ENCODE measurements at places on chromosomes 6 and 20. TPM values are rescaled to one million over a fixed set of nuclear protein-coding genes. Genes with fewer than 3 reads are reported as not detected.

PACSIN1 gene
- total RNA-seq: not detected

DNA sequence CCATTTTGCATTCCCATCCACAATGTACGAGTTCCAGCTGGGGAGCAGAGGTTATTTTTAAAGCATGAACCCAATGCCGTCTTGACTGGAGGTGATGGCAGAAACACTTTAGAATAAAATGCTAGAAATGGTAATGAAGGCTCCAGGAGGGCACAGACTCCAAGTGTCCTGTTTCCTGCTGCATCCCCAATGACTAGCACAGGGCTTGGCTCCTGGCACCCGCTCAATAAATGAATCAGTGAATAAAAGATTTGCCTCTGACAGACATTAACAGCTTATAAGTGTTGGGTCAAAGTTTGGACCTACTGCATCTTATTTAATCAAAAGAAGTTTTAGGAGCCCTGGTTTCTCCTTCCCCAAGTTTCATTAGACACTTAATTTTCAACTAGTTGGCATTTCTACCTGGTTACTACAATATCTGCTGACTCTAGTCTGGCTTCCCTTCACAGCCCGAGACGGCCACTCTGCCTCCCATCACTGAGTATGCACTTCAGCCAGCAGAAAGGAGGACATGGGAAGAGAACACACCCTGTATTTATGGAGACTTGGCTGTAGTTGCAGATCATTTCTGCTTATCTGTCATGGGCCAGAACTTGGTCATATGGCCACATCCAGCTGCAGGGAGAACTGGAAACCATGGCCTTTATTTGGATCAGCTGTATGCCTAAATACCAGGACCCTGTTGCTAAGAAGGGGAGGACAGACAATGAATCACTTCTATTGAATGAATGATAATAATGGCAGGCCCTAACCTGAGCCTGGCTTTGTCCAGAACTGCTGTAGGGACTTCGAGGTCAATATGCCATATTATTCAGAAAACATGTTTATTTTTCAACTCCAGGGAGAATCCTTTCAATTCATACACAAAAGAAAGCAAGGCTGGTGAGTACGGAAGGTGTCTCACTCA, 63.1 kb downstream of the TTI1 start:
- DNase-seq: no peak

FKBP1A gene
- 420 TPM for total RNA-seq

NINL gene
- 1.9 TPM for total RNA-seq

- DNase-seq: no peak
Measured at GRCh38 chr6:56246881-56247653, at the start of gene COL21A1. Gene COL21A1 (minus strand): TSS chr6:56247580. CDS start chr6:56182618, 64,962 bp downstream.

DNA sequence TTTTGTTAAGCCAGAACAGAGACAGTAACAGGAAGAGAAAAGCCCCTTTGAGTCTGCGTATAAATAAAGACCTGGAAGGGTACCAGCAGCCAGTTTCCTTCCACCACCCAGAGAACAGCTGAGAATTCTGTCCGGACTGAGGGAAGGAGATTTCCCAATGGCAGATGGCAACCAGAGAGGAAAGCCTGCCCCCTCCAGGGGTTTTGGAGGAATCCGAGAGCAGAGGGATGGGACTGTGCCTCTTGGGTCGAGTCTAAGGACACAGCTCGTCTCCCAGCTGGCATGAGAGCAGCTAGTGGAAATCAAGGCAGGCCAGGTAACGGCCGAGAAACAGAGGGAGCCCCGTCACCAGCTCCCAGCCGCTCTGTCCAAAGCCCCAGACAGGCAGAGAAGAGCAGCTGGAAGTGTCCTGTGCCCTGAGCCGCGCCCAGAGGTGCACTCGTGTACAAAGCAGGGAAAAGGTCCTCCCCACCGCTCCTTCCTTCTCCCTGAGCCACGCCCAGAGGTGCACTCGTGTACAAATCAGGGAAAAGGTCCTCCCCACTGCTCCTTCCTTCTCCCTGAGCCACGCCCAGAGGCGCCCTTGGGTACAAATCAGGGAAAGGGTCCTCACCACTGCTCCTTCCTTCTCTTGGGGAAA, 134.0 kb upstream of the SNX9 start:
- DNase-seq: no peak

DNA sequence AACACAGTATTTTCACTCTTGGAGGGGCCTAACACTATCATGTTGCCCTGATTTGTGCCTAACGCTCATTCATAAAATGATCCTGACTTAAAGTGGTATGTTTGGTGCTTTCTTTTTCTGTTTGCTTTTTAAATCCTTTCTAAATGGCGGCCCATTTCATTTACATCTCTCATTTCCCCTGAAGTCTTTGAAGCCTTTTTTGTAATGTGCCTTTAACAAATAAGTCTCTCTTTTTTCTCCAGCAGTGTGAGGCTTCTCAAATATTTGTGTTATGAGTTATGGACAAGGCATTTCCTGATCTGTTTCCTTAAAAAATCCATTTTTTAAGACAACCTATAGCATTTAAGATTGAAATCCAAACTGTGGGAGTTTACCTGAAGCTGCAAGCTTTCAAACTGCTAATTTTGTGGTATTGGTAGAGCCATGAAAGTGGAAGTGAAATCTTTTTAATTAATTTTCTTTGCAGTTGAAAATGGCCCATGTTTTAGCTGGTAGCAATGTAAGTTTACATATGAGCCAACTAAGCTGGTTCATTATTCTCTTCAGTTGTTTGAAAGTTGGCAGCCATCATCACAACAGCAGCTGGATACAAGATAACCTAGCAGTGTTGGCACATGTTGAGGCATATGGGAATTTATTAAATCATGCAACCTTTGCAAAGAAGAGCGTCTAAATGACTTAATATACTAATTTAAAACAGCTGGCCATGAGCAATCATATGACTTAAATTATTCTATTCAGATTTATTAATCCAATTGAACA, 469.7 kb downstream of the CDKAL1 start:
- DNase-seq: peak; percentile 13

- DNase-seq: peak; percentile 39
Measured at GRCh38 chr6:10184371-10185227, 230.3 kb downstream of the TFAP2A start.

PCSK2 gene
- total RNA-seq: not detected

DNA sequence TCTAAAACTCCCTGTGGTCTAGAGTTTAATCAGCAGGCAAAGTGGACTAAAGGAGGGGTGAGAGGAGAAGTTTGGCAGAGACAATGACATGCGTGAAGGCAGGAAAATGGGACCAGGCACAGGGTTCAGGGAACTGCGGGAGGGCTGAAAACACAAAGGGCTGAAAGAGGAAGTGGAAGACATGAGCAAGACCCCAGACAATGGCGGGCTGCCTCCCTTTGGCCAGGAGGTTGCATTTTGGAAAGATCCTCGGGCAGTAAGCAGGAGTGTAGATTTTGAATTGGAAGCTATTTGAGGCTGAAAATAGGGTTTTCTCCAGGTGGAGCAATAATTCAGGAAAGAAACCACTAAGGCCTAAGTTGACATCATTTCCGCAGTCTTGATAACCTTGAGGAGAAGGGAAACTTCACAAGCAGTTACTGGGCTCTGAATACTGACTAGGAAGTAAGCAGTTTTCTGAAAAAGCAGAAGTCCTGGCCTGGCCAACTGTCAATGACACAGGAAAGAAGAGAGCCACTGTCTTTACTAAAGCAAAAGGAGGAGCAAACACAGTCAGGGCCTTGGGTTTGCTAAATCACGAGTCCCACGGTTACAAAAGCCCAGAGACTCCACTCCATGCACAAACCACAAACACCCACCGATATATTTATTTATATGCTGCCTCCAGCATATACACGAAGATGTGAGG, 3.4 kb downstream of the LY86 start:
- DNase-seq: no peak

GRCh38 chr20:3390759-3391425, 16.6 kb downstream of the DNAAF9 start:
- no peak for DNase-seq

Measured in HFFc6 (cell line).